ENCODE measurements at places on chromosomes 2 and 18. TPM values are rescaled to one million over a fixed set of nuclear protein-coding genes. Genes with fewer than 3 reads are reported as not detected.

Gene CIB4
- total RNA-seq, result 0.50 TPM

Gene MAPK4
- total RNA-seq, result 0.20 TPM

Gene HRH4
- not detected for total RNA-seq

Gene CHRNG
- total RNA-seq, result not detected

Gene RRM2
- total RNA-seq, result 245 TPM

Gene STARD6
- not detected for total RNA-seq

Gene BOLL
- total RNA-seq, result not detected

Gene REEP1
- total RNA-seq, result 1.1 TPM

Gene RAX
- not detected for total RNA-seq

Gene RND3
- 44.2 TPM for total RNA-seq

Gene KYNU
- total RNA-seq, result 276 TPM

Gene PPM1G
- total RNA-seq, result 155 TPM
